Tibial artery (tissue), 4 donors: ENCODE measurements at places on chromosomes 5 and 9.

GRCh38 chr5:10695055-10695649 is 65.9 kb downstream of the DAP start:
- peak; percentile 62 for DNase-seq

GRCh38 chr5:42982107-42982622 is 58.0 kb downstream of the ANXA2R start:
- no peak for DNase-seq

DNA sequence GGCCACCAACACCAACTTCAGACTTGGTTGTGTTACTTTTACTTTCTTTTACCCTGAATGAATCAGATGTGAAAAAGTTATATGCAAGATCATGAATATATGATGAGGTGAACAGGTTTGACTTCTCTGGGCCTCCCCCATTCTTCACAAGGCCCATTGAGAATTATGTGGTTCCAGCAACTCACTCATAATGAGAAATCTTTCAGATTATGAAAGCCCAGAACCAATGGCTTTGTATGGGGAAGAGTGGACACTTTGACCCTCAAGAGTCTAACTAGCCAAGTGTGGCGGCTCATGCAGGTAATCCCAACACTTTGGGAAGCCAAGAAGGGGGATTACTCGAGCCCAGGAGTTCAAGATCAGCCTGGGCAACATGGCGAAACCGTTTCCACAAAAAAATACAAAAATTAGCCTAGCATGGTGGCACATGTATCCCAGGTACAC is 16.1 kb upstream of the LNPEP start:
- no peak for DNase-seq

GRCh38 chr5:85868070-85868469 is 749.7 kb upstream of the COX7C start:
- DNase-seq = no peak

GRCh38 chr5:133825631-133826289 is 142.7 kb downstream of the C5orf15 start:
- no peak for DNase-seq

GRCh38 chr5:55601204-55601618 is 66.4 kb upstream of the PLPP1 start:
- peak; percentile 92 for DNase-seq

DNA sequence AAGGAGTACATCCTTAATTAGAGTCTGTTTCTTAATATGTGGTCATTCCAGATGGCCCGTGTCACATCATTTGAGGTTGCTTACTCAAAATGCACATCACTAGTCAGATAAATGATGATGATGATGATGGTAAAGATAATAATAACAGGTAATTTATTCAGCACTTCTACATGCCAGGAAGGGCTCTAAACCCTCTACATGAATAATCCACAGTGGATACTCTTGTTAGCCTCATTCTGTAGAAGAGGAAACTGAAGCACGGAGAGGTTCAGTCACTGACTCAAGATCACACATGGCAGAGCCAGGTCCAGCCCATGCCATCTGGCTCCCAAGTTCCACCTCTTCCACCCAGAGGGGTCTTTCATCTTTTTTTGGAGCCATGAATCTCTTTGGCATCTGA is 11.7 kb downstream of the SH3PXD2B start:
- DNase-seq = no peak

DNA sequence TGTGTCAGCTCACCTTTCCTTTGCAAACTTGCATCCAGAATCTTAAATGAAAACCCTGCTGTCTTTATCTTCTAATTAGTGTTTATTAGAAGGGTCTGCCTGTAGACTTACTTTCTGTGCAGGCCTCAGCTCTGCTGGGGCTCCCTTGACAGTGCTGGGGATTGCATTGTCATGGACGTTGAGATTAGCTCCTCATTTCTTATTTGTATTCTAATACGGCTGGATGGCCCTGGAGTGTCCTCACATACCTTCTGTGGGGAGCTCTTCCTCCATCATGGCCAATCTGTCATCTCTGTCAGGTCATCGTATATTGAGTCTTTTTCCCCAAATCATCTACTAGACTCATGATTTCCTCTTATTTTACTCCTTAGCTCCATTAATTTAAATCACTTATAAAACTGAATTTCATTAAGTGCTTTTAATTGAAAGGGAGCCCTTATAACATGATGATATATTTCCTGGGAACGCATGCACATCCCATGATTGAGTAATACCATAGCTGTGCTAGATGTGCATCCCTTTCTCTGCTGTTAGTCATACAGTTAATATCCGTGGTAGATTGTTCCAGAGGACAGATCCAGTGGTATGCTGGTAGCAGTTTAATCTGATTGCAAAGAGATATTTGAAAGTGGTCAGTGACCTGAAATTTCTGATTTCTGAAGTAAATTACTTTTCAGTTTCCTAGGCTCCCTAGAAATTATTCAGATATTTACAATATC is 61.6 kb downstream of the ICE1 start:
- no peak for DNase-seq

DNA sequence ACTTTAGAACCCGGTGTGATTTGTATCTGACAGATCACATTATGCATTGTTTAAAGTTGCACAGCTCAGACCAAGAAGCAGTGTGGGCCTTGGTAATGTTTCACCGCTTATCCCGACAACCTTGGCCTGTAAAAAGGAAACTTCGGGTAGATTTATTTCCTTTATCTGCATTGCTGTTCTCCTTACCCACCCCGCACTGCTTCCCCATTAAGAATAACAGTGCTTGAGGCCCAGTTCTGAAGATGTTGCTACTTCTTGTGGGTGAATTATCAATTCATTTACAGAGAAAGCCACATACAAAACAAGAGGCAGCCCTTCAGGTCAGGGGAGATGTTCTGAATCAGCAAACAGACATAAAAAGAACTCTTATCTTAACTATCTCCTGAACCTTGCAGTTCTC is 8.4 kb downstream of the SMARCA2 start:
- DNase-seq = no peak

- no peak for DNase-seq
Measured at GRCh38 chr5:148913985-148914431, 87.6 kb downstream of the ADRB2 start.

GRCh38 chr9:27489087-27489876 is 34.8 kb upstream of the IFNK start:
- DNase-seq = no peak

GRCh38 chr9:133754187-133754586 is 16.0 kb upstream of the SARDH start:
- no peak for DNase-seq
